SK-N-SH (cell line): ENCODE measurements at places on chromosomes 5 and 9.

DNA sequence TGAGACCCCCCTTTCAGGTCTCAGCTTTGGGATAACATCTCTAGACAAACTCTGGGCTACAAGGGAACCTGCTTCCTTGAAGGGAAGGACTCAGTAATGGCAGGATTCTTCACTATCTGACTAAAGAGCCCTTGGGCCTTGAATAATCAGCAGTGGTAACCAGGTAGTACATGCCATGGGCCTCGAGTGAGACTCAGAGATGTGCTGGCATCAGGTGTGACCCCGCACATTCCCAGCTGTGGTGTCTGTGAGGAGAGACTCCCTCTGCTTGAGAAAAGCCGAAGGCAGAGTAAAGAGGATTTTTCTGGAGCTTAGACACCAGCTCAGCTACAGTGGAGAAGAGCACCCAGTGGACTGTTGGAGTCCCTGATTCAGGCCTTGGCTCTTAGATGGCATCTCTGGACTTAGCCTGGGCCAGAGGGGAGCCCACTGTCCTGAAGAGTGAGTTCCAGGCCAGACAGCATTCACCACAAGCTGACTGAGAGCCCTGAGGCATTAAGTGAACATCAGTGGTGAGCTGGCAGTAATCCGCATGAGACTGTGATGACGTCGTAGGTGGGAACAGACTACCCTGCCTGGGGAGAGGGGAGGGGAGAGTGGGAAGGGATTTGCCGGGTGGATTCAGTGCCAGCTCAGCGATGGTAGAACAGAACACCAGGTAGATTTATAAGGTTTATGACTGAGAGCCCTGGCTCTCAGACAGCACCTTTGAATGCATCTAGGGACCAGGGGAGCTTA lies 5.3 kb upstream of the ZNF782 start:
- DNase-seq = peak; percentile 47

- DNase-seq = no peak
Measured at GRCh38 chr5:132456296-132456986, 34.1 kb downstream of the IRF1 start.

DNA sequence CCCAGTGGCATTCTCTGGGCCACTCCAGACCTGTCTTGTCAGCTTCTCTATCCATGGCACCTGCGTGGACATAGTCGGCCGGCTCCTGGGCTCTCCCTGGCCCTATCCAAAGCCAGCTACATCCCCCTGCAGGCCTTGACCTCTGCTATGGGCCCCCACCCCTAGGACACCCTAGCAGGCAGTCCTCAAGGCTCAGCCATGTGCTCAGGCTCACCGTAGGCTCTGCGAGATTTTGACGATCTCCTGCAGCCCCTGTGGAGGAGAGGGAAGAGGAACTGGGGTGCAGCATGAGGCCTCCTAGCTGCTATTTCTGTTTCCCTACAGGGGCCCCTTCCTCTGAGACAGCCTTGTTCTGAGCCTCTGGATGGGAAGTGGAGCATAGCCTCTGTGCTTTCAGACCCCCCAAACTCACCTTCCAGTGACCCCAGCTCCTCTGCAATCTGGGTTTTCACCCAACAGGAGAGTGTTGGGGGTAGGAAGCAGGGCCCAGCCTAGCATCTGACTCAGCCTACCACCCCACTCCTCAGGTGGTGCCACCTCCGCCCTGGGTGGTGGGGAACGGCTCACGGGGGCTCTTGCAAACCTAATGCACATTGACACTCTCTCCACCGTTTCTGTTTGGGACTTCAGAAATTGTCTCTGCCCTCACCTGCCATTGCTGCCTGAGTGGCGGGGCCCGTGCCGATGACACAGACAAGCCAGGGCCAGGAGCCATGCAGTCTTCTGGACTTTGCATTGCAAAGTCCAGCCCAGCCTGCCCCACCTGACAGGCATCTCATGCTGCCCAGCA lies 36.7 kb downstream of the HRH2 start:
- DNase-seq = no peak

DNA sequence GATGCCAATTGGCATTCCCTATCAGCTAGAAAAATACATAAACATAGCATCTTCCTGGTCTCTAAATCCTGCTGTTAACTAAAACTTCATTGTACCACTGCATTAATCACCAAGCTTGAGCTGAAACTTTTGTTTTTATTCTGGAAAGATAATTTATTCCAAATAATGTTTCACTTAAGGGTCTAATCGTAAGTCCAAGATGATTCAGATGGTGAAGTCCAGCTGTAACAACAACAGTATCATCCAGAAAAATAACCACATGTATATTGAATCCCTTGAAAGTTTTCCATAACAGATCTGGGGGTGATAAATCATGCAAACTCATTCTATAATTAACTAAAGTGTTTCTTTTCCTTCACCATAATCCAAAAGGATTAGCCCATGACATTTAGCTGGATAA lies 23.9 kb downstream of the RORB start:
- no peak for DNase-seq

DNA sequence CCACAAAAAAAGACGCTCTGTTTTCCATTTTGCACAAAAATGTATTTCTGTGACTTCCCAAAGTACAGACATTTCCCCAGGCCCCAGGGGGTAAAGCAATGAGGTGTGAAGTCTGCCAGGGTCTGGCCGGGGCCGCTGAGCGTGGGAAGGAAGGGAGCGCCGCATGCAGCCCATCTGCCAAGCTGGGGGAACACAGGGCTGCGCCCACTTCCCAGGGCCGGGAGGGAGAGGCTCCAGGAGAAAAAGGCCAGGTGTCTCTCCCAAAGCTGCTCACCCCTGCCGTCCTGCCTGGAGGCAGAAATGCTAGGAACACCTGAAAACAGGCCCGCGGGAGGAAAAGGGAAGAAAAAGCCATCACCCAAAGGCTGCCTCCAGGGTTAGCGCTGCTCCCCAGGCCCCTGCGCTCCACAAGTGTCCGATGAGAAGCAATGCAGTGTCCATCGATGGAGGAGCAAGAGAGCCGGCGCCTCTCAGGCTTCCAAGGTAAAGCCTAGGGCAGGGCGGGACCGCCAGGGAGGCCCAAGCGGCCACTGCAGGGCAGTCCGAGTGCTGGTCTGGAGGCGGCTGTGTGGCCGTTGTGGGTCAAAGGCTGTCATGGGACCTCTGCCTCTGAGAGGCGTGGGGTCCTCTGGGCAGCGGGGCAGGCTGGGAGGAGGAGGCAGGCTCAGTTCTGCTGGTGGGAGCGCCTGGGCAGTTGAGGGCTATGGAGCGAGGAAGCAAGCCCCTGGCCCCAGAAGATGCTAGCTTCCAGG lies 6.0 kb upstream of the ZDHHC12 start:
- DNase-seq = peak; percentile 58

- DNase-seq = no peak
Measured at GRCh38 chr5:151238303-151238741, 14.4 kb upstream of the CCDC69 start.

GRCh38 chr5:75733767-75734166 lies 16.5 kb upstream of the POC5 start:
- no peak for DNase-seq

- no peak for DNase-seq
Measured at GRCh38 chr9:85453850-85454249, 287.9 kb downstream of the AGTPBP1 start.

DNA sequence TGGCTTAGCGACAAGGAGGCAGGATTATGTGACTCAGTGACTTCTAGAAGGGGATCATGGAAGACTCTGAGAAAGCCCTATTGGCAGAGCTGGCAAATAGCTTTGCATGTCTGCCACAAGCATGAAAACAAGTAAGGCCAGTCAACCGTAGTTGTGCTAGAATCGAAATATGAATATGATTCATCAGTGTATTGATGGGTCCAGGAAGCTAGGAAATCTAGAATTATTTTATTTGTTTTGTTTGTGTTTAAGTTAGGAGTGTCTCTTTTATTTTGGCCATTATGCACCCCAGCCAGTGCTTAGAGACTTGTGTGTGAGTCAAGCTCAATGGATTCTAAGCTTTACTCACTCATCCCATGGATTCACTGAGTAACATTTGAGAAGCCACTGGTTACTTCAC lies 3.8 kb upstream of the ITGA2 start:
- DNase-seq = no peak

DNA sequence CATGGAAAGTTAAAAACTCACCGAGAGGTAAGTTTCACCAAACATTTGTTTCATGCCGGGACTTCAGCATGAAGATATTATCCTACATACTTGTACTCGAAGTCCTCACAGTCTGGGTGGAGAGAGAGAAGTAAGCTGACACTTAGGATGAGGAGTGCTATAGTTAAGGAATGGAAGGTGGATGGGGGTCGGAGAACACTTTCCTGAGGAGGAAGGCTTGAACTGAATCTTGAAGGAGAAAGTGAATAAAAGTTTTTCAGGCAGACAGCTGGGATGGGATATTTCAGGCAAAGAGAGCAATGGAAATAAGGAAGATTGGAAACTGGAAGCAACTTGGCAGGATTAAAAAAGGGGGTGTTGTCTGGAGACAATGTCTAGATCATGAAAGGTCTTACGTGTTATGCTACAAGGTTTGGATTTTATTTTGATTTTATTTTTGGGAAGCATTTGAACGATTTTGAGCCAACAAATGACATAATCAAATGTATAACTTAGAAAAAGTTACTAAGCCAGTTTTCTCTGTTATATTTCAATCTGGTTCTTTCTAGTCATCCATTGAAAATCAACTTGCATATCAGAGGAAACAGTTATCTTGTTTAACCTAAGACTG lies 167.1 kb downstream of the PAM start:
- no peak for DNase-seq

DNA sequence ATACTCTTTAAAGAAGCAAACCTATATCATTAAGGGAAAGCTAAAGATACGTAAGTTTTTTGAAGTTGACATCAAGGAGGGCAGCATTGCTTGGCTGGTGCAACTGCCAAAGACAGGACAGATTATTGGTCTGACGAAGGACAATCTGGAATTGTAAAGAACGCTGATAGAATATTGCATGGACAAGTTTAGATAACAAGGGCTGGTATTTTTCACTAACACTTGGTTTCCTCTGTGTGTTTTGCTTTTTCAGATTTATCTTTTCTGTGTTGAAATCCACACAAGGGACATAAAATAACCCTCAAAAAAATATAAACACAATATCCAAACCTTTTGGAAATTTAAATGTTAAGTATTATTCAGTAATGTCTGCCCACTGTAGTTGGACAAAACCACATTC lies 39.7 kb downstream of the SLC1A3 start:
- no peak for DNase-seq

DNA sequence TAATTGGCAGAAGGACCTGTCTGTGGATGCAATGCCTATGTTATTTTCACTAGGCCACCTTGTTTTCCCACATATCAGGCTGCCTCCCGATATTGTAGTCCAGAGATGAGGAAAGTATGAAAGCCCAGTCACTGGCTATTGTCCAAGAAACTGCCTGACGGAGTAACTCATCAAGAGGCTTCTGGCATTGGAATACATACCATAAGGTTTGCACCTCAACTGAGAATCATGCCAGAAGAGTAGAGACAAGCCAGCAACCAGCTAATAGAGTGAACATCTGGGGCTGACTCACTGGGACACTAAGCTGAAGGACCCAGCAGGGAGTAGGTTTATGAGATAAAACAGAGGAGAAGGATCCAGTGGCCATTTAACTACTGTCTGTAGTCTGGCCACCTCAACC lies 137.2 kb upstream of the FST start:
- no peak for DNase-seq

GRCh38 chr9:32503008-32503407 lies 23.0 kb downstream of the RIGI start:
- no peak for DNase-seq

DNA sequence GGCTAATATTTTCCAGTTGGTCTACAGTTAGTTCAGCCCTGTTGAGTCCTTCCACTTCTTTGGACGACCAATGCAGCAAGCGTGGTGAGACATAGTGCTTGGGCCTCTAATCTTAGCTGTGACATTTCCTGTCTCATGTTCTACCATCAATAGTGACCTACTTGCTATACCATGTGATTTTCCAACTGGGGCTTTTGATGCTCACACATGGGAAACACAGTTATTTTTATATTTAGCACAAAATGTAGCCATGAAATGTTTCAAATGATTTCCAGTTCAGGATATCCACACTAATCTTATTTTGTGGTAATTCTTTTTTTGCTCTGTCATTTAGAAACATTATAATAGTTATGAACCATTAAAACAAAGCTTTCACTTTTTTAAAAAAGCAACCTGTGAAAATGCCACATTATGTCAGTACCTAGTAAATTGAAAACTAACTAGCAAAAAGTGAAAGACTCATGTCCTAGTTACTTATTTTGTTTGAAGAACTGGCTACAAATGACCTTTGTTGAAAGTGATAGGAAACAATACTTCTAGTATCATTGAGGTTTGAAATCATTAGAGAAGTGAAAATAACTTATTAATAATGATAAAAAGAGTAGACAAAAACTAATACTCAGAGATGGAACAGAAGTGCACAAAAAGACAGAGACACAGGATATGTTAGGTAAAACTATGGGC lies 18.3 kb downstream of the MARCHF3 start:
- DNase-seq = no peak

DNA sequence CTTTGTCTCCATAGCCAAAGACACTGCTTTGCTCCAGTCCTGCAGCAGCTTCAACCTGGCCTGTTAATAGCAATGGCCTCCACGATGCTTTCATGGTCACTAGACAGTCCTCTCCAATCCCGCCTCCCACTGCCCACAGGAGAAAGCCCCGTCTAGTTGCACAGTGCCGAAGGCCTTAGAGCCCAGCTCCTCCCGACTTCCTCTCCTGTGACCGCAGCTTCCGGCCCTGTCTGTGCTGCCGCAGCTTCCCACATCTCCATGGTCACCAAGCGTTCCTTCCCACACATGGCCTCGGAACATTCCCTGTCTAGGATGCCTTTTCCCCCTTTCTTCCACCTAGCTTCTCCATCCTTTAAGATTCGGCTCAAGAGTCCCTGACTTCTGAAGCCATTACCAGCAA lies 23.4 kb downstream of the PCA3 start:
- no peak for DNase-seq

- peak; percentile 89 for DNase-seq
Measured at GRCh38 chr5:179288101-179288808, 57.0 kb downstream of the ADAMTS2 start.

DNA sequence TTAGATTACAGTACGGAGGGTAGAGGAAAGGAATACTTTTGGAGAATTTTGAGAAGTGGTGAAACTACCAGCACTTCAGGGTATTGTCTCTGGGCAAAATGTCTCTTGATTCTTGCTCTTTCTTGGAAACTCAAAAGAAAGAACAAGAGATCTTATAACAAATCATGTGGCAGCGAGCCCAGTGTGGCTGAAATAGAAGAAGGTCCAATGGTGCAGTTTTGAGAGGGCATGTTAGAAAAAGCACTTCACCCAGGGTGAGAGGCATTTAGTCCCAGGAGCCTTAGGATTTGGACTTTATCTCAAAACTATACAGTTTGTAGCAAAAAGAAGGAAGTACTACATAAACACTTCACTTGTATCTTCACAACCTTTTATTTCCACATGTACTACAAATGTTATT lies 39.4 kb downstream of the NNT start:
- DNase-seq = no peak

GRCh38 chr5:172642051-172642409 lies 967 bp downstream of the NEURL1B start:
- no peak for DNase-seq
